ENCODE measurements at places on chromosomes 2 and 18.

DNA sequence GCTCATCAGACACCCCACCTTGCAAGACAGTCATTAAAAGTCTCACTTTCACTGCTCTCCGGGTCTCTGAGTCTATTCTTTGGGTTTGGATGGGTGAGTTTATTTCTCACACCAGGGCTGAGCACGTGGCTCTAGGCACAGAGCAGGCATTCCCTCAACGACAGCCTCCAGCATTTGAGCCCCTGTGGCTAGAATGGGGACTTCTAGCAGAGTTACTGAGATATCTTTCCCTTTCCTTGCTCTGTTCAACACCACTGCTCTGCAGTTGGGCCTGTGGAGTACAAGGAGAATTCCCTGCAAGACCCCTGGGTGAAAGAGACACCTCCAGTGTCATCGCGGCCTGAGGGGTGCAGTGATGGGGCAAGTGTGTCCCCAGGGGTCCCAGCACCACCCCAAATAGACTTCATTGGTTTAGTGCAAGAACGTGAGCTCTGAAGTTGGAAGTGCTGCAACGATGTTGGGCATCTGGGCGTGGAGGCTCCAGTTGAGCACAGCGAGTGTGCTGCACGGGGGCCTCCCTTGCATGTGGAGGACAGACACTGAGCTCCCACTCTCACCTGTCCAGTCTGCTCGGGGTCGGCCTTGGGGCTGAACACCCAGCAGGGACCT is 184.1 kb upstream of the HS6ST1 start:
- no peak for DNase-seq

DNA sequence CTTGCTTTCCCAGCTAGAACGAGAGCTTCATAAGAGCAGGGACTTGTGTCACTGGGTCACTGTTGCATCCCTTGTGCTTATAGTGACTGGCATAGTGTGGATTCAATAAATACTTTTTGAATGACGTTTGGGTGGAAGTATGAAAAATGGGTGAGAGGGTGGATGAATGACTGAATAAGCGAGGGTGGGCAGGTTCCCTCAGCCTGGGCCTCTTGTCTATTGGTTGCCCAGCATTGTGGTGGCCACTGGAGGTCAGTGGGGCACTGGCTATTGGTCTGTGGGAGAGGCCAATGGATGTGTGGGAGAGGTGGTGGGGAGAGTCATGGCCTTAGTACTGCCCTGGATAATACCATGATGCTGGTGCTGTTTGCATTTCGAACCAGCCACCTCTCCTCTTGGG is 93.8 kb upstream of the SKOR2 start:
- DNase-seq: no peak

DNA sequence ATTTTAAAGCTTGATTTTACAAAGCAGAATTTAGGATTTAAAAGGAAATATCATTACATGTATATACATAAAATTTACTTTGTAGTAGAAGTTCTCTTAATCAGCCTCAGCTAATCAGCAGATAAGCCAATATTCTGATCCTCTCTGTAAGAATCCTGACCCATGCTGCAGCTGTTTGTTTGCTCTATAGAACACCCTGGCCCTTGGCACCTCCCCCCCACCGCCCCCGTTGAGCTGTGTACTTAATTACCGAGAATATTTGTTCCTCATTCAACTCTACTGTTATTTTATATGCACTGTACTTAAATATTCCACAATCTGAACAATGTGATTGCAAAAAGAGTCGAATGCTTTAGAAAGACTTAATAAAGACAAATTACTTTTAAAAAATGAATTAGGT is 98.0 kb downstream of the EVA1A start:
- no peak for DNase-seq

GRCh38 chr18:6763524-6763923 is 34.0 kb downstream of the ARHGAP28 start:
- DNase-seq: no peak

DNA sequence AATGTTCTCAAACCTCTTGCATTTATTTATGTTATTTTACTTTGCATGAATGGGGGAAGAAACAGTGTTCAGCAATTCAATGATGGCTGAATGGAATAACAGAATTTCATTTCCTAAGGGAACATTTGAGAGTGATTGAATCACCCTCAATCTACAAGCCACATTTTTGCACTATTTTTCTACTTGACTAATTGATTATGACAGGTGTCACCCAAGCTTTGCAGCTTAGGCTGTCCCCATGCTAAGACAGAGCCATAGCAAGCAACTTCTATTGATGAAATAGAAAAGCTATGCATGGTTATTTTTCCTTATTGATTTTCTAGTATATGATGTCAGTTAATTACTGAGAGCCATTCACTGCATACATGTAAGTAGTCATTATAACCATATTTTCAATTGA is 795.7 kb downstream of the DCC start:
- DNase-seq: no peak

DNA sequence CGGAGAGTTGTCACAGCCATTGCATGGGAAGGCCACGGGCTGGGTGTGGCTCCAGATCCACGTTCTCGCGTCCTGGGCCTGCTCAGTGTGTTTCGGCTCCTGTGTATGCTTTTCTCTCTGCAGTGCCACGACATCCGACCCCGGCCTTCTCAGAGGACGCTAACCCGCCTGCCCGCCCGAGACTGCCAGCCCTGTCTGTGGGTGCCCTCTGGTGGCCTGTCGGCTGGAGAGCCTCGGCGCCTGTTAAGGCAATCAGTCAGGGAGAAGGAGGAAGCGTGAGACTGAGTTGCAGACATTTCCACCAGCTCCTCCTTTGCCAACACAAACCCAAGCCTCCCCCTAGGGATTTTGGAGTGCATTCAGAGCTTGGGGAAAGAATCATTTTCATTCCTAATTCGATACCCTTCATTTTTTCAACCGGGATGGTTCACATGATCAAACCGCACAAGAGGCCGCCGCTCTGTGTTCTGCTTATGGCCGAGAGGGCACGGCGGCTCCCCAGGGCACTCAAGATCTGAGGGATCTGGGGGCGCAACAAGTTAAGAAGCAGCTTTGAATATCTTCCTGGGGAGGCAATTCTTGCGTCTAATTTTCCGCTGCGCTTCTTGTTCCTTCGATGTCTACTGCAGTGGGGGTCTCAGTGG is 37.5 kb upstream of the ZBTB7C start:
- peak; percentile 58 for DNase-seq

GRCh38 chr18:38851526-38851925 is 1285.9 kb upstream of the CELF4 start:
- no peak for DNase-seq

DNA sequence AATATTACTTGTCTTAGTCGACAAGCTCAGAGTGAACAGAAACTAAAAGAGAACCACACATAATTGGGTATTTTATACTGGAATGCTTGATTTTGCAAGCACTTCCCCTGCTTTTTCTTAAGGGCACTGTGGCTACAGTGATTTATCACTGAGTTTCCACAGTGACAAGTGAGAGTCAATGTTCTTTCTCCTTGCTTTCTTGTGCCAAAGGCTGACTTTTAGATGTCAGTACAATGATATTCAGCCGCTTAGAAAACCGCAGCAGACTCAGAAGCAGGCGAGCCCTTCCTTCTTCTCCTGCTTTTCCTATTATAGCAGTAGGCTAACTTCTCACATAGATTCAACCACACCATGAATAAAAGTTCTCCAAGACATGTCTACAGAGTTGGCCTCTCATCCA is 1603.6 kb upstream of the NXPH2 start:
- no peak for DNase-seq

DNA sequence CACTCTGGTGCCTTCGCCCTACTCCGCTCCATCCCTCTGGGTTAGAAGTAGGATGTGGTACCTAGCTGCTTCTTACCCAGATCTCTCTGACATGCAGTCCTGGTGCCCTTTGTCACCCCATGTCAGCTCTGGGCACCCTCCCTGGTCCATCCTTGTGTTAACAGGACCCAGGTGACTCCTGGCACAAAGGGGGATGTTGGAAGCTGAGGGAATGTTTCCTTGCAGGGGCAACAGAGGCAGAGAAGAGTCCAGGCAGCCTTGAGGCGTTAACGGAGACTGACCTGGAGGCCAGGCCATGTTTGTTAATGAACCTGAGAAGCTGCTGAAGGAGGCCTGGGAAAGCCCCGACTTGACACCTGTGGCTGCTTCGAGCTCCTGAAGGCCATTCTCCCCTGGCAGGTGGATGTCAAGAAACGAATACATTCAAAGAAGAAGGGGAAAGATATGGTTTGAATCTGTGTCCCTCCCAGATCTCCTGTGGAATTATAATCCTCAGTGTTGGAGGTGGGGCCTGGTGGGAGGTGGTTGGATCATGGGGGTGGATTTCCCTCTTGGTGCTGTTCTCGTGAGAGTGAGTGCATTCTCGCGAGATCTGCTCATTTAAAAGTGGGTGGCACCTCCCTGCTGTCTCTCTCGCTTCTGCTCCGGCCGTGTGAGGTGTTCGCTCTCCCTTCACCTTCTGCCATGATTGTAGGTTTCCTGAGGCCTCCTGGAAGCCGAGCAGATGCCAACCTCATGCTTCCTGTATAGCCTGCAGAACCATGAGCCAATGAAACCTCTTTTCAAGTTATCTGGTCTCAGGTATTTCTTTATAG is 31.4 kb downstream of the NPPC start:
- no peak for DNase-seq

DNA sequence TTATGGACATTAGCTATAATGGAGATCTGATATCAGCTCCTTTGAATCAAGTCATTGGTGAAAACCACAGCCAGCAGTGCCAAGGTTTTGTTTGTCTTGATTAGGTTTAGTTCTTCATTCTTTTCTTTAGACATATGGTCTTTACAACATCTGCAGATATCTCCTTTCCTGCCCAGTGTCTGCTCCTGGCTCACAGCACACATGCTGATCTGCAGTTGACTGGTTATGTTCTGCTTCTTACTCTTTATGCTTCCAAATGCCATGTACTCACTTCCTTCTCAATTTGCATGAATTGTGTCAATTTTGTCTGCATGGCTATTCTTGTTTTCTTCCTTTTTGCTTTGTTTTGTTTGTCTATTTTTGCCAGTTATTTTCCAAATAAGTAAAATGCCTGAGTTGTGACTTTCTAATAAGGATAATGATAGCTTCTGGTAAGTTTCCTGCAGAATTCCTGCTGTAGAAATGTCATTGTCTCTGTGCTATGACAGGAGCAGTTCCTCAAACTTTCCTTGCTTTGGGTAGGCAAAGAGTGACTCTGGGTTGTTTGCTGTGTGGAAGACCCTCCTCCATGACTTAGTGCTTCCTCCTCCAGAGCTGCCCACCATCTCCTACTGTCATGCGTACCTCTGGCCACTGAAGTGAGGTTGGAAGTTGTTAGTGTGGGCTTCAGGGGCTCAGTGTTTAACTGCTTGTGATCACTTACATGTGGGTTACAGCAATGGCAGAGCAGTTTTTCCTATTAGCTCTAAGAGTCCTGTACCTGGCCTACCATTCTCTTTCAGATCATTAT is 8.2 kb downstream of the ARHGAP25 start:
- DNase-seq: no peak

GRCh38 chr2:181462033-181462432 is 4.8 kb downstream of the ITGA4 start:
- DNase-seq: peak; percentile 51

- peak; percentile 59 for DNase-seq
Measured at GRCh38 chr18:35756506-35757117, 175.1 kb downstream of the GALNT1 start.

DNA sequence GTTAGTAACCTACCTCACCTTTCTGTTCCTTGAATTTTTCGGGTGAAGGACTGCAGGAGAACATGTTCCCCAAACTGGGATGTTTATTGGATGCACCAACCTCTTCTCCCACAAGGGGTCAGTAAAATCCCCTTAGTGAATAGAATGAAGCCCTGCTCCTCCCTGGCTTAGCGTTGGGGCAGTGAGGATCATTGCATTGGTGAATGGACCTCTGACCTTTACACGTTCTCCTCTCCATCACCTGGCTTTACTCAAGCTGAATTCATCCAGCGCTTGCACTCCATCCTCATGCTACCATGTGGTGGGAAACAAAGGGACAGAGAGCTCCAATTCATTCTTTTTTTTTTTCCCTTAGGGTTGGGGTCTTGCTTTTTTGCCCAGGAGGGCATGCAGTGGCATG is 157.2 kb downstream of the MIB1 start:
- peak; percentile 12 for DNase-seq

GRCh38 chr2:10700078-10700803 is 10.5 kb upstream of the NOL10 start:
- DNase-seq: no peak

DNA sequence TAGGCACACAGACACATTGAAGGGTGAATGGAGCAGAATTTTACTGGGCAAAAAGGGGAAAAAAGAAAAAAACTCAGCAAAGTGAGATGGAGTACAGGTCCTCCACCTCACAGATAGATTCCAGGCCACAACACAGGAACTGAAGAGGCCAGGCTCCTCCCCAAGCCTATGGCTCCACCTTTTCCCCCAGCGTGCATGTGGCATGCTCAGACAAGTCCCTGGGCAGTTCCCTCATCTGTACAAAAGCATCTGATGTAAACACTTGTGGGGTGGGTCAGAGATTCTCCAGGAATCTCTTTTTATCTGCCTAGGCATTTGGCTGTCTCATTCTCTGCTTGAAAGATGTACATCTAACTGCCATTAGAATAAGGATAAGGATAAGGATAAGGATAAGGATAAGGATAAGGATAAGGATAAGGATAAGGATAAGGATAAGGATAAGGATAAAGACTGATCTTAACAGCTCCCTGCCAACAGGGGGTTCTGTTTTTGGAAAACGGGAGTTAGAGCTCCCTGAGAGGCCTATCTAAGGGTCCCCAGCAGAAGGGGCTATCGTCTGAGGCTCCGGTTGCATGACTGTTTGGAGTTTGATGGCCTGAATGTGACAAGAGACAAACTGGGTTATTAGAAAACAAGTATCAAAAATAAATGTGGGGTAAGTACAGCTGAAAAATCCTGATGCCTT is 17.2 kb upstream of the ASXL3 start:
- no peak for DNase-seq

DNA sequence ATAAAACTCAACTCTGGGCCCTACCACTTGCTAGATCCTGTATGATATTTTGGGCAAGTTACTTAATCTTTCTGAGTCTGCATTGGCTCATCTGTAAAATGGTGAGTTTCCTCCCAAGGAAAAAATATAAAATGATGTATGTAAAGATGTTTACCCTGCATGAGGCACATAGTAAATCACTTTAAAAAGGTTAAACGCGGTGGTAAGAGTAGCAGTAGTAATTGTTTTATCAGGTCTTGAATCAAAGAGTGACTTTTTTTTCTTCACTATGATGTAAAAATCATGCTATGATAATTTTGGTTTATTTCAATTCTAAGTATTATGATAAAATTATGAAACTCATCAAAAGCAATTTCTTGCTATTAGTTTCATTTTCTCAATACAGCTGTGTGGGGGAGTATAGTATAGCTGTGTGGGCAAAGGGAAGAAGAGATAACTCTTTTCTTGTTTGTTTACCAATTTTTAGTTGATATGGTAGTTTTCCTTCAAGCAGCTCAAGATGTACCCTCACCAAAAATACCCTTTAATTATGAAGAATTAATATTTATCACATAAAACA is 10.7 kb downstream of the ARHGAP15 start:
- DNase-seq: no peak

DNA sequence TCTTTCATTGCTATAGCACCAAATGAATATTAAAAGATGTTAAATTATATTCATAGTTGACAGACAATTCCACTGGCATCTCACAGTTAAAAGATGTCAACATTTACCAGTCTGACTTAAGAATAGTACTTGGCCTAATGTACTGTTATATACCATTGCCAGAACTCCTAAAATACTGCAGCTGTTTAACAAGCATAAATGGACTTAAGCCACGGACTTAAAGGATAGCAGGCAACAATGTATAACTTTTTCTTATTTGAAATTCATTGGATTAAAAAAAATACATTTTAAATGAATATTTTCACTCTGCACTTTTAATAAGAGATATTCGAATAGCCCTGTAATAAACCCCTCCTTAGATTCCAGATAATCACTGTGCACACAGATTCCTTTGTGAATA is 3.8 kb downstream of the TCF4 start:
- DNase-seq: no peak

GRCh38 chr2:204074456-204074855 is 137.9 kb downstream of the ICOS start:
- DNase-seq: no peak

Data from CD4-positive, alpha-beta T cell treated with Interleukin-12 subunit alpha and Interleukin-12 subunit beta, for 1 hour (primary cell).